ENCODE measurements at places on chromosomes 7 and 10. TPM values are rescaled to one million over a fixed set of nuclear protein-coding genes. Genes with fewer than 3 reads are reported as not detected.

EGR2 gene
- total RNA-seq: 53.1 TPM

- DNase-seq: no peak
These were observed 93.5 kb downstream of the VWC2 start for GRCh38 chr7:49866910-49867309.

- DNase-seq: no peak
These were observed 116.0 kb downstream of the NPTX2 start for GRCh38 chr7:98733036-98733435.

HYAL4 gene
- not detected for total RNA-seq

GRCh38 chr10:73865459-73866442, 8.6 kb downstream of the CAMK2G start:
- DNase-seq: no peak

- no peak for DNase-seq
These were observed 150.9 kb downstream of the MBL2 start for GRCh38 chr10:52621635-52622079.

- DNase-seq: no peak
These were observed 70.6 kb downstream of the FIGNL1 start for GRCh38 chr7:50379539-50379938.

ICA1 gene
- 27.0 TPM for total RNA-seq

RBM28 gene
- total RNA-seq: 49.6 TPM

GRCh38 chr10:70052462-70053217, at the start of gene MACROH2A2:
Gene MACROH2A2, plus strand, starts transcription at chr10:70052846. Its CDS starts 22,813 bp downstream, at chr10:70075659.
- DNase-seq: peak; percentile 73

- DNase-seq: no peak
These were observed 415 bp upstream of the CNNM1 start for GRCh38 chr10:99328579-99329303.

DNA sequence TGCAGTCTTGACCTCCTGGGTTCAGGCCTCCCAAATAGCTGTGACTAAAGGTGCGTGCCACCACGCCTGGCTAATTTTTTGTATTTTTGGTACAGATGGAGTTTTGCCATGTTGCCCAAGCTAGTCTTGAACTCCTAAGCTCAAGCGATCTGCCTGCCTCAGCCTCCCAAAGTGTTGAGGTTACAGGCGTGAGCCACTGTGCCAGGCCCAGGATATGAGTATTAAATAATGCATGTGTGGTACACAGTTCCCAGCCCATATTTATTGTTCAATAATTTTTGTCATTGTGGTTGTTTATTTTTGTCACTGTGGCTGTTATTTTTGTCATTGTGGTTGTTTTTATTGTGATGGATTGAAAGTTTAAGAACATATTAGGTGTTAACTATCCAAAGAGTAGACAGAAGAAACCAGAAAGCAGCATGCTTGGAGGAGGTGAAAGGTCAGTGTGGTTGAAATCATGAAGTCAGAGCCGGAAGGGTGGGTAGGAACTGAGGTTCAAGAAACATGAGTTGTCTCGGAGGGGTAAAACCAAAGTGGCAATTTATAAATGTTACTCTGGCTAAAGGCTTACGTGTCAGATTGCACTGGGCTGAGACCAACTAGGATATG, 45.0 kb downstream of the MRC1 start:
- DNase-seq: no peak

DNA sequence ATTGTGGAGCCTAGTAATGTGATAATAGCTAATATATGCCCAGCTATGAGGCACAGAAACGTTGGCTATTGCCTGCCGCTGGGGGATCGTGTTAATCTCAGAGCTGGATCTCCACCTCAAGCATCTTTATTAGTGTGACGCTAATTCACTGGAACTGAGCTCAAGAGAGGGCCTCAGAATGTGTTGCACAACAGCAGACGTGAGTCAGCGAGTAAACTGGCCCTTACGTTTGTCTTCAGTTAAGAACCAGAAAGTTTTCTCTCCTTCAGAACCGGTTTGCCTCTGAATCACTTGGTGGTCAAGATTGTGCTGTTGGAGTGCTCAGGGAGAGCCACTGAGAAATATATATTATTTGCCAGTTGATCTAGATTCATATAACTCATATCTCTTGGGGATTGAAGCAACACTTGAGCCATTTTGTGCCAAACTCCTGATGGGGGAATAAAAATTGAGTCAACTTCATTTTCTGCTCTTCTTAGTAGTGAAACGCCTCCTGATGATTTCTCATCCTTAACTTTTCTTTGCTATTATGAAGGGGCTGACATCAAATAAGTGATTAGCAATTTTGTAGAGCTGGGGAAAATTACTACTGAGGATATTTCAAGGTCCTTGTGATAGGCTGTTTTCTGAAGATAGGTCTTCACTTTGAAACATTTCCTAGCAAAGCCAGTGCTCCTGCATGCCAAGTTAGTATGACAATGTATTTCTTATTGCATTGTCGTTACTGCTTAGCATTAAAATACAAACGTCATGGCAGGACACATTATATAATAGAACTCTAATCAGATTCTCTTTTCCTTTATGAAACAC, 22.3 kb downstream of the BZW2 start:
- DNase-seq: peak; percentile 71

DNA sequence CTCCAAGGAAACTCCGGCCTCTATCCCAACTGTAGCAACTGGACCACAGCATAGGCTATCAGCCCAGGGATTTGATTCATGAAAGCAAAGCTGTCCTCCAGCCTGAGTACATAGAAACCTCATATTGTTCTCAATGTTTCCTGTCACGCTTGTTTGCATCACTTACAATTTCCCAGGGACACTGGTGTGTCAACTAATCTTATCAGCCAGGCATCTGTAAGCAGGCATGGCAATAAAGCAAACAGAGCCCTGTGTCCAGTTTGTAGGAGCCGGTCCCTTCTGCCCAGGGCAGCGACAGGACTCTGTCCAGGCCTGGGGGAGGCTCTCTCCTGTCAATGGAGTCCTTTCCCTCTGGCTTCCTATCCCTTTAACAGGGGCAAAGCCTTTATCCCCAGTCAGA, 23.0 kb upstream of the CDHR3 start:
- no peak for DNase-seq

DNA sequence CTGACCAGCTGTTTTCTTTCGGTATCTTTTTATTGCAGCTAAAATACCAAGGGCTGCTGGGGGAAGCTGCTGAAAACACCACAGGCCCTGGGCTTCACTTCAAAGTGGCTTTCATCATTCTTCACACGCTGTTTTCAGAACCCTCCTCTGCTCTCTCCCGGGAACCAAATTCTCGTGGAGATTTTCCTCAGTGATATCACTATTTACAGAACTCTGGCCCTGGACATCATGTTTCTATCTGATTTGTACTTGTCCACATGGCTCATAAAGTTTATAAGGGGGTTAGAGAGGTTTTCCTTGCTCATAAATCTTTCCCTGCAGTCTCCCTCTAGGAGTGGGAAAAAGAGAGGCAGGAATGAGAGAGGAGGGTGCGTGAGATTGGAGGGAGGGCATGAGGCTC, 177.4 kb upstream of the NPVF start:
- no peak for DNase-seq

GRCh38 chr10:62543571-62544355, 169.6 kb downstream of the ZNF365 start:
- DNase-seq: no peak

DNA sequence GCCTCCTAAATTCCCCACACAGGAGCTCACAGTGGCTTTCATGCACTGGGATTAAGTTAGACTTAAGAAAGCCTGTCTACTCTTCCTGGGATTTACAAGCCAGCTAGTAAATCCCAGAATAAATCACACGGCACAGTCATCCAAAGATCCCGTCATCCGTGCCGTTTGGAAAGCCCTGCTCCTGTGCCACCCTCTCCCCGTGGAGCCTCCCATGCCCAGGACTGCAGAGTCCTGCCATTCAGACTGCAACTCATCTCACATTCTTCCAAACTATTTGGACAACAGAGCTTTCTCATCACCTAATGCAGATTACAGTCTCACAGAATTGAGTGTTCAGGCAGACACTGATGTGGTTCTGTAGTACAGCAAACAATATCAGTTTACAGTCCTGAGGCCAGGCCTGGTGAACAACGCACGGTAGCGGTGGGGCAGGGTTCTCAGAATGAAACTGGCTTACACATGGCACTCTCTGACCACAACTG, 166.5 kb downstream of the EGFR start:
- DNase-seq: no peak

GRCh38 chr10:13120786-13121499, 21.0 kb downstream of the OPTN start:
- DNase-seq: no peak

- no peak for DNase-seq
These were observed 683.8 kb upstream of the ANKRD30A start for GRCh38 chr10:36441557-36441956.

DNA sequence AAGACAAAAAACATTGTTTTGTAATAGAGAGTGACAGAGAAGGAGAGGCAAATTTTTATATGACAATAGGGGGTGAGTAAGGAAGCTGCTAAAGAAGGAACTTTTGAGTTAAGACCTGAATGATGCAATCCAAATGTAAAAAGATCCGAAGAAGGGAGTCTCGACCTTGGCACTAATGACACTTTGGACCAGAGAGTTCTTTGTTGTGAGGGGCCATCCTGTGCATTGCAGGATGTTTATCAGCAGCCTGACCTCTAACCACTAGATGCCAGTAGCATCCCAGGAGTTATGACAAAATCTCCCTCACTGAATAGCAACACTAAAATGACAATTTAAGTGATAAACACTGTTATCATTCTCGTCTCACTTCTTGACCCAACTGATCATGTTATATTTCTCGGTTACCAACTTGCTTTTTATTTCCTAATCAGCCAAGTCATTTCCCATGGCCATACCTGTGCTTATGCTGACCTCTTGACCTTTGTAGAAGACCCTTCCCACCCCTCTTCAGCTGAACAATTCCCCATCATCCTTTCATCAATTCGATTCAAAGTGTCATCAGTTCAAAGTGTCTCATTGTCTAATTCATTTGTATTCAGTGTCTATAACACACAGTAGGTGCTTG, 30.0 kb downstream of the DGKI start:
- DNase-seq: no peak

EN2 gene
- not detected for total RNA-seq

ATOH7 gene
- 0.22 TPM for total RNA-seq

DNA sequence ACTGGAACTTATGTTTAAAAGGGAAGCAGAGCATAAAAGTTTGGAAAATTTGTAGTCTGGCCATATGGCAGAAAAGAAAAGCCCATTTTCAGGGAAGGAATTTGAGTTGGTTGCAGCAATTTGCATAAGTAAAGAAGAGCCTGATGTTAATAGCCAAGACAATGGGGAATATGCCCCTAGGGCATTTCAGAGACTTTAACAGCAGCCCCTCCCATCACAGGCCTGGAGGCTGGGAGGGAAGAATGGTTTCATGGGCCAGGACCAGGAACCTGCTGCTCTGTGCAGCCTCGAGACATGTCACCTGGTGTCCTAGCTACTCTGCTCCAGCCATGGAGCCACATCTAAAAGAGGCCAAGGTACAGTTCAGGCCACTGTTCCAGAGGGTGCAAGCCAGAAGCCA, 35.3 kb downstream of the HTR7 start:
- DNase-seq: no peak

RNLS gene
- total RNA-seq: 5.5 TPM

- no peak for DNase-seq
These were observed 22.4 kb downstream of the SND1 start for GRCh38 chr7:127674361-127674760.

TUBAL3 gene
- total RNA-seq: 0.18 TPM

GRCh38 chr10:43160046-43160920, 22.0 kb downstream of the CSGALNACT2 start:
- DNase-seq: no peak

LAMB1 gene
- 303 TPM for total RNA-seq

DMBT1 gene
- total RNA-seq: not detected

NPY gene
- 2.1 TPM for total RNA-seq

- DNase-seq: no peak
These were observed 36.0 kb upstream of the DLG5 start for GRCh38 chr10:77962350-77963146.

DNA sequence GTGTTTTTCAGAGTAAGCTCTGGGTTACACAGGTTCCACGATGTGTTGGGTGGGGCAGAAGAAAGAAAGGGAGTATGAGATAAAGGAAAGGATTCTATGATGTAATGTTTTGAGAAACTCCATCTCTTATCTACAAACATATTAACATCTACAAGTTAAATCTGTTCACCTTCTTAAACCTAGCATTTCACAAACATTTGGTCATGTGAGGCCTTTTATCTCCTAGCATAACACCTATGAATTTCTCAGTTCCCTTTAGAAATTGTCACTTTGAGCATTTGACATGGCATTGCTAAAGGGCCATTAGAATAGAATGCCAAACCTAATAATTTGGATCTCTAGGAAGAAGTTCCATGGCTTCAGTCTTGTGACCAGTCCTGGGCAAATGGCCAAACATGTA, 217.1 kb upstream of the AOAH start:
- no peak for DNase-seq
